ENCODE measurements at places on chromosomes 4 and X. TPM values are rescaled to one million over a fixed set of nuclear protein-coding genes. Genes with fewer than 3 reads are reported as not detected.

CFAP47 gene
- total RNA-seq: not detected

PFKFB1 gene
- not detected for total RNA-seq

GRCh38 chrX:129781680-129782495 is 2.1 kb downstream of the SASH3 start:
- DNase-seq: no peak

DNA sequence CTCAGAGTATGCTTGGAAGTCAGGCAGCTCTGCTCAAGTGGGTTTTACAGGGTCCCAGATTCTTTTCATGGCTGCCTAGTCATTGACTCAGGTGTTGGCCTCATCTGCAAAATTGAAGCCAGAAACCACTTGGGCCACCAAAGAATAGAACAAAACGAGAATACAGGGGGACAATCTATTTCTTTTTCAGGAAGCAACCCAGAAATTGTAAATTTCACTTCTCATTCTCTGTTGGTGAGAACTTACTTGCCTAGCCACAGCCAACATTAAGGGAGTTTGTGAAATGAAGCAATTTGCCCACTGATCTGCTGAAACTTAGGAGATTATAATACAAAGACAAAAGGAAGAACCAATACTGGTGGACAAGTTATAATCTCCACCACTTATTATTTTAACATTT is 8.6 kb upstream of the TKTL2 start:
- DNase-seq: no peak

Measured in heart right ventricle (tissue), 16 donors.